ENCODE measurements at places on chromosomes 7 and 10.

DNA sequence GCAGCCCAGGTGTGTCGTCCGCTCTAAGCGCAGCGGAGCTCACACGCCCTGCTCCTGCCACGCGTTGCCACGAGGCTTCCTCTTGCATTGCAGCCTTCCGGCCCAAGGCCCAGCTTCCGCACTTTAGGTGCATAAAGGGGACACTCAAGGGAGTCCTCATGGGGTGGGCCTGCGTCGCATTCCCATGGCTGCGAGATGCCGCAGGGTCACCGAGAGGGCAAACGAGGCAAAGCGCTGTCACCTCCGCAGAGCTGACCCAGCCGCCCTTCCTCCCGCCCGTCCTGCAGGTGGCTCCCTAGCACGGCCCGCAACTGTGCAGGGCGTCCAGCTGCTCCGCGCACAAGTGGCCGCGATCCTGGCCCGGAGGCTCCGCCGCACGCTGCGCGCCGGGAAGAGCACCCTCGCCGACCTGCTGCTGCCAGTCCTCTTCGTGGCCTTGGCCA is 283.5 kb downstream of the ABCA13 start:
- DNase-seq, result no peak

DNA sequence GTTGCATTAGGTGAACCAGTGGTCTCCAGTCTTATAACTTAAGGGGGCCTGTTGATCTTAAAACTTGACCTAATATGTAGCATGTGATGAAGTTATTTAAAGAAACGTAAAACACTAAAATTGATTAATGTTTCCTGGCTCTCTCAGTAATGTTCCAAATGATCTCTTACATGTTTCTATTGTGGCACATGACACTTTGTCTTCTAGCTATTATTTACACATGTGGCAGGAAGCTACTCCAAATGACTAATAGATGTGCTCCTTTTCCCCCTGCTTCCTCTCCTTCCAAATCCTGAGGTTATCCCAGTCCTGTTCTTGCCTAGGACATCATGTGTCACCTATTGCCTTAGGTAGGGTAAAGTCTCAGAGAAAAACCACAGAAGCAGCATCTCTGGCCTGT is 89.4 kb downstream of the FAS start:
- DNase-seq, result no peak

DNA sequence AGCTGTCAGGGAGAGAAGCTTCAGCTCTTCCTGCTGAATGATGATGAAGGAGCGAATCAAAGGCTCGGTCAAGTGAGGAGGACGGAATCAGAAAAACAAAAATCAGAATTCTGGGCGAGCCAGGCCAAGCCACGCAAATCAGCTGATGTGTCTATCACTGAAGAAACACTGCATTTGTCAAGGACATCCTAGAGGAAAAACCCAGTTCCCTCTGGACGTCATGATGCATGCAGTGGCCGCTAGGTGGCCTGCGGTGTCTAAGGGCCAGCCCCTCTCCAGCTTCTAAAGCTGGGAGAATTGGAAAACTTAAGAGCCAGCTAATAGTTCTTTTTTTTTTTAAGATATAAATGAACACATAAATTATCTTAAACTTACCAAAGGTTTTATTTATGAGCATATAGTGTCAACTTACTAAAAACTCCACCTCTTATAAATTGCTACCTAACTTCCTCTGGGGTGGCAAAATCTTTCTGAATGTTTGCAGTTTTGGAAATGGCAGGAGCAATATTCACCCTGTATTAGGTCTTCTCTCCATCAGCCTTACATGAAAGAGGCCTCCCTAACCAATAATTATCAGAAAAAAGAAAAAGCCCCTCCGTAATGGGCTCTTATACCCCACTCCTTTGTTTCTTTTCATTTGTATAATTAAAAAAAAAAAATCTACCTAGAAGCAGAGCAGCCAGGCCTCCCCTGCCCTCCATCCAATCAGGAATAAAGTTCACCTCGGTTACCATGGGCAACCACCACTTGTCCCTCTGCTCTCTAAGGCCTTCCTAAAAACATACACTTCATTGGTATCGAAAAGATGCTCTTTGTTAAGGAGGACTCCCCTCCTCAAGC is 186.8 kb downstream of the USP6NL start:
- no peak for DNase-seq

DNA sequence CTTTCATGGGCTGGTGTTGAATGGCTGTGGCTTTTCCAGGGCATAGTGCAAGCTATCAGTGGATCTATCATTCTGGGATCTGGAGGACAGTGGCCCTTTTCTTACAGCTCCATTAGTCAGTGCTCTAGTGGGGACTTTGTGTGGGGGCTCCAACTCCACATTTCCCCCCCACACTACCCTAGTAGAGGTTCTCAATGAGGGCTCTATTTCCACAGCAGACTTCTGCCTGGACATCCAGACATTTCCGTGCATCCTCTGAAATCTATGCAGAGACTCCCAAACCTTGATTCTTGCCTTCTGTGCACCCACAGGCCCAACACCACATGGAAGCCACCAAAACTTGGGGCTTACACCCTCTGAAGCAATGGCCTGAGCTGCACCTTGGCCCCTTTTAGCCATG is 208.3 kb upstream of the MKLN1 start:
- DNase-seq, result no peak

DNA sequence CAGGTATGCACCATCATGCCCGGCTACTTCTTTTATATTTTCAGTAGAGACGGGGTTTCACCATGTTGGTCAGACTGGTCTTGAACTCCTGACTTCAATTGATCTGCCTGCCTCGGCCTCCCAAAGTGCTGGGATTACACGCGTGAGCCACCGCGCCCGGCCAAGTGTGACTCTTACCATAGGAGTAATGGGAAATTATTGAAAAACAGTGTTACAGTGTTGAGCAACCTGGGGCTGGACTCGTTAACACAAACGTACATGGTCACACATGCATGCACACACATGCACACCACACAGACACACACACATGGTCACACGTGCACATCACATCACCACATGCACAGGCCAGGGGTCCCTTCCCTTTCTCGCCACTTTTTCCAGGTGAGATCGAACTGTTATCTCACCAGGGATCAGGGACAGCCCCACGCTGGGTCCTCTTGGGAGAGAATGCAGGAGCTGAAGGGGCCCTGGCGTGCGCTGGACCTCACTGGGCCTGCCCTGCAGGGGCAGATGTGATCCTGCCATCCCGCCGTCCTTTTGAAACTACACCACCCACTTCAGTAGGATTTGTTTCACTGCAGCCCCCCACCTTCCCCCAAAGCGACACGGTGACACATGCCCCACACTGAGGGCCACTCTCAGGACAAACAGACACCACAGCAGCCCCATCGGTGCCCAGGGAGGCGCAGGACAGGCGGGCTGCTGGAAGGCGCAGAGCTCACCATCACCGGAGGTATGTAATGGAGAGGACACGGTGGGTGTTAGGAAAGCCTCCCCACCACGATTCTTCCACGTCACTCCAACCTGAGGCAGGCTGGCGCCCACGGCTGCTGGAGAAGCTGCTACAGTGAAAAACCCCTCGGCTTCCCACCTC is 10.2 kb downstream of the RADIL start:
- no peak for DNase-seq

- DNase-seq, result no peak
Observed at GRCh38 chr7:100835903-100836811, 8.8 kb upstream of the EPHB4 start.

DNA sequence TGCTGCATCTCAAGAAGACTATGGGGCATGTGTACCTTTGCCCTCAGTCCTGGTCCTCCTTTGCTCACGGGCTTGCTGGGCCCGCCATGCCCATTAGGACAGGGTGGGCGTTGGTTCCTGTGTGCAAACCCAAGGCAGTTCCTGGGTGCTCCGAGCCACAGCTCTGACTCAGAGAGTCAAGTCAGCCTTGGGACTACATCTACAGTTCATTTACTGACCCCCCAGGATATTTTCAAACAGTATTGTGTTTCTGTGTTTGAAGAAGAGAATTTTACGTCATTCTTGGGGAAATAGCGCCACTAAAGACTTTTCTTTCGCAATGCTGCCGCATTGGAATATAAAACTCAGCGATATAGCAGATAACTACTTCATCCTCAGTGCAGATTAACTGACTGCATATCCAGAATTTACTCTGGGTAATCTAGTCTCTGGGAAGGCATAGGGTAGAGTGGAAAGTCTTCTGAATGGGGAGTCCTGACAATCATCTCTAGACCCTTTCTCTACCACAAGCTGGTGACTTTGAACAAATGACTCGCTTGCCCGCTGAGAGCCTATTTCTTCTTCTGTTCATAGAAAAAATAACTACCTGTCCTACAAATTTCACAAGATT is 638.9 kb upstream of the FZD8 start:
- DNase-seq, result no peak

- DNase-seq, result no peak
Observed at GRCh38 chr10:12628153-12628552, 278.8 kb downstream of the CAMK1D start.

DNA sequence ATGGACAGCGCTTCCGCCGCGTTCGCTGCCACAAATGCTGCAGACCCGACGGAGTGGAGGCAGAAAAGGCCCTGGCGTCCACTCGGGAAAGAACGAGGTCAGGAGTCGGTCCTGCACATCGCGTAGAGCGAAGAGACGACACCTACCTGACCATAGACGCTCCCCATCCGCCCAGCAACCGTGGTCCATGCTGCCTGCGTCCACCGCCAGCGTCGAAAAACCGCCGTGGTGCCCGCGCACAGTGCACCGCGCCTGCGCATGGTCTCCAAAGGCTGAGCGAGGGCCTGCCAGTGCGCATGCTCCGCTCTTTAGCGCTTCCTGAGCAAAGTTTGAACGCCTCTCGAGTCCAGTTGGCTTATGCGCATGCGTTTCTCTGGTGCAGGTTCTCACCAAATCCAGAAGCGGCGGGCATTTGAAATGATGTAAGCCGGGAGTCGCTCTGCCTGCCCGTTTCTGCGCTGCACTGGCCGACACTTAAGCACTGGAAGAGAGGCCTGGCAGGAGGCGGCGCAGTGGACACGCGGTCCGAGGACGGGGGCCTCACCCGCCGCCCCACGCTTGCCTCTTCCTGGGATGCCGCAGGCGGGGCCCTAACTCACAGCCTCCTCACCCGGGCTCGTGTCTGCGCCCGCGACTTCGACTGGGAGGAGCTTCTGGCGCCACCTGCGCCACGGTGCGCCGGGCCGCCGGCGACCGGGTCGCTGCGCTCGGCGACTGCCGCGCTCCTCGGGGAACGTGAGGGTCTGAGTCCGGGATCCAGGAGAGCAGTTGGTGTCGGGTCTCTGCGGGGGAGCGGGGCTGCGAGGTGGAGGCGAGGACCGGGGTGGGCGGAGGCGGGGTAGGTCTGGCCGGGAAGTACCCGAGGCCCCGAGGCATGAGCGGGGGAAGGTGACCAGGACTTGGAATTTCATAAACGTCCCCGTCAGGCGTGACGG is at the start of gene FAM24B:
FAM24B (minus strand) TSS at position 243 of the 935 bp plus-strand sequence. CDS start 29,066 bp downstream, outside the sequence.
- DNase-seq, result no peak

DNA sequence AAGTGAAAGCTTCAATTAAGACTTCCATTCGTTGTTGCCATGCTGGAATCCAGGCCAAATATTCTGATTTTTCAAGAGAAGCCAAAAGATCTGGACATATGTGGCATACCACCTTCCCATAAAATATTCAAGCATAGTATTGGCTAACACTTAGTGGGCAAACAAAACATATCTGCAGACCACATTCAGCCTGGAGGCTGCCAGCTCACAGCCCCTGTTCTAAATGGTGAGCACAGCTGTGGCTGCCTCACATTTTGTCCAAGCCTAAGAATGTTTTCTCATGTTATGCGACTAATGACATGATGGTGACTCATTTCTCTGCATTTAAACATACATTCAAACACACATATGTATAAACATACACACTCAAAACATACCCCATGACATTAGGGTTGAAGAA is 10.6 kb upstream of the CALU start:
- no peak for DNase-seq

GRCh38 chr10:11864727-11865126 is 41.6 kb downstream of the PROSER2 start:
- no peak for DNase-seq

GRCh38 chr10:95605163-95605562 is 44.0 kb upstream of the SORBS1 start:
- DNase-seq, result no peak

- DNase-seq, result no peak
Observed at GRCh38 chr10:42646214-42646613, 7.8 kb upstream of the ZNF33B start.

- no peak for DNase-seq
Observed at GRCh38 chr10:99983280-99983988, 26.3 kb downstream of the DNMBP start.

GRCh38 chr7:103119791-103120291 is 29.1 kb downstream of the NAPEPLD start:
- no peak for DNase-seq

GRCh38 chr10:86203162-86203905 is 163.3 kb downstream of the GRID1 start:
- DNase-seq, result no peak

GRCh38 chr7:47307311-47307710 is 274.6 kb downstream of the TNS3 start:
- DNase-seq, result no peak

- DNase-seq, result no peak
Observed at GRCh38 chr10:43765516-43765915, 116.8 kb upstream of the ZNF32 start.

DNA sequence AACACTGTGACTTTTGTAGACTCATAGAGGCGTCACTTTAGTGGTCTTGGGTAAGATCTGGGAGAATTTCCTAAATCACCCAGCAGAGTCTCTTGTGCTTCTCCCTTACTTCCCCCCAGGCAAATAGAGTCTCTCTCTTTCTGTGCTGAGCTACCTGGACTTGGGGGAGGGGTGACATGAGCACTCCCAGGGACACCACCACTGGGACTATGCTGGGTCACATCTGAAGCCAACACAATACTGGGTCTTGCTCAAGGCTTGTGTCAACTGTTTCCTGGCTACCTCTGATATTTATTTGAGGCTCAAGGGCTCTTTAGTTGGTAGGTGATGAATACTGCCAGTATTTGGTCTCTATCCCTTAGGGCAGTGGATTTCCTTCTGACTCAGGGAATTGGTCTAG is 214.6 kb upstream of the TPK1 start:
- DNase-seq, result no peak

DNA sequence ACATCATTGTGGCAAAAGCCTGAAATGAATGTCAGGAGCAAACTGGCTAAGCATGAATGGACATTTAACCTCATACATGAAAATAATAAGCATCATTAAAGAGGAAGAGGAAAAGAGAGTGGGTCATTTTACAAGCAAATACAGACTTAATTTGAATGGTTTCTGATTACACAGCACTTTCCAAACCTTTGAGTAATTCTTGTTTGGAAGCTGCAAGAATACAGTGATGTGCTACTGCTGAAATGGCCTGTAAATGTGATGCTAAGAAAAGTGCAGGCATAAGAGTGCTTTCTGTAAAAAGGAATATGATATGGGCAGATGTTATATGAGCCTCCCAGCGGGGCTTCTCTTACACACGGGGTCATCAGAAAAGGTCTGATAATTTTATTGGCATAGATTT is 30.2 kb downstream of the TAS2R16 start:
- DNase-seq, result peak; percentile 32
